ENCODE measurements at places on chromosomes 3 and 15. TPM values are rescaled to one million over a fixed set of nuclear protein-coding genes. Genes with fewer than 3 reads are reported as not detected.

Gene ZNF620
- total RNA-seq, result 0.18 TPM

Gene SMAD3
- total RNA-seq, result 34.2 TPM

Gene IL17RB
- total RNA-seq, result not detected

Gene FETUB
- total RNA-seq, result not detected

Gene ZNF80
- total RNA-seq, result not detected

Gene REC114
- total RNA-seq, result not detected

Gene HRH1
- total RNA-seq, result 11.2 TPM

Gene CTXN2
- total RNA-seq, result not detected

Gene CEP97
- total RNA-seq, result 4.9 TPM

Gene ALPK3
- total RNA-seq, result under 0.01 TPM

Gene GRK7
- not detected for total RNA-seq

Gene SNX4
- total RNA-seq, result 51.9 TPM

Gene STARD5
- 16.8 TPM for total RNA-seq

Gene GREM1
- total RNA-seq, result 4.3 TPM

Gene HHATL
- total RNA-seq, result not detected

Gene C2CD4B
- total RNA-seq, result not detected

Gene TERC
- total RNA-seq, result 343 TPM

Gene EIF4E3
- total RNA-seq, result 1.1 TPM

Gene UROC1
- not detected for total RNA-seq

Gene FANCI
- 39.7 TPM for total RNA-seq

Gene GOLGA6A
- total RNA-seq, result not detected

Gene CPN2
- not detected for total RNA-seq

Gene DPPA2
- total RNA-seq, result not detected

Gene LRRC2
- total RNA-seq, result not detected

Gene MCTP2
- total RNA-seq, result 0.18 TPM

Gene PRICKLE2
- 7.5 TPM for total RNA-seq

Gene TBC1D23
- 100 TPM for total RNA-seq

Gene TM6SF1
- total RNA-seq, result 3.4 TPM

Gene ELL3
- total RNA-seq, result 20.0 TPM

Gene TMEM115
- total RNA-seq, result 71.2 TPM

Gene P3H2
- 19.3 TPM for total RNA-seq

Gene ITGA11
- 0.86 TPM for total RNA-seq

Gene SCAANT1
- total RNA-seq, result not detected

Gene RARB
- 37.2 TPM for total RNA-seq

Gene TRIM42
- not detected for total RNA-seq

Gene NCK1
- total RNA-seq, result 30.0 TPM

Gene GOLGA8R
- 0.18 TPM for total RNA-seq

Gene CLDN18
- not detected for total RNA-seq

Gene SEMA5B
- under 0.01 TPM for total RNA-seq

Gene ROBO2
- total RNA-seq, result not detected

Gene NAA80
- 18.2 TPM for total RNA-seq

Gene MANF
- total RNA-seq, result 96.2 TPM

Gene ITIH1
- not detected for total RNA-seq

Gene KNG1
- total RNA-seq, result not detected

Gene CCDC13
- total RNA-seq, result 4.8 TPM

Gene SLC41A3
- 65.4 TPM for total RNA-seq

Gene NTRK3
- not detected for total RNA-seq

Gene TMOD2
- 1.7 TPM for total RNA-seq

Gene USP19
- total RNA-seq, result 44.8 TPM

Gene KCNAB1
- total RNA-seq, result not detected

Gene RASSF1
- 37.2 TPM for total RNA-seq

Gene POLQ
- 2.3 TPM for total RNA-seq

Gene SEMA6D
- total RNA-seq, result 2.9 TPM

Gene MYZAP
- 6.7 TPM for total RNA-seq

Gene SKOR1
- total RNA-seq, result under 0.01 TPM

Data from myometrial cell (primary cell).